Stimulated activated CD4-positive, alpha-beta T cell treated with anti-CD3 and anti-CD28 coated beads, Interleukin-15, amount 100 ng/mL, for 24 hours (primary cell): ENCODE measurements at places on chromosomes 12 and 14.

DNA sequence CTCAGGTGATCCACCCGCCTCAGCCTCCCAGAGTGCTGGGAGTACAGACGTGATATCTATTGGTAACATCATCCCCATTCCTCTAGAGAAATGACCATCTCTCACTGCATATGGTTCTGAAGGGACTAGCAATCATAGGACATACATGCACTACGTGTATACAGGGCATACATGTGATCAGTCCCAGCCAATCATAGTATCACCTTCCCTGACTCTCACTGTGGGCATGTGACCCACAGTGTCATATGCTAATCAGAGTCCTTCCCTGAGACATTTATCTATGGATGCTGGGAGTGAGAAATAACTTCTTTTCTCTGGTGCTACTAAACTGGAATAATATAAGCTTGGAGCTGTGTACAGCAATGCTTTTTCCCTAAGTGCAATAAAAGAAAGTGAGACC, 12.1 kb upstream of the FBXW8 start:
- no peak for DNase-seq

DNA sequence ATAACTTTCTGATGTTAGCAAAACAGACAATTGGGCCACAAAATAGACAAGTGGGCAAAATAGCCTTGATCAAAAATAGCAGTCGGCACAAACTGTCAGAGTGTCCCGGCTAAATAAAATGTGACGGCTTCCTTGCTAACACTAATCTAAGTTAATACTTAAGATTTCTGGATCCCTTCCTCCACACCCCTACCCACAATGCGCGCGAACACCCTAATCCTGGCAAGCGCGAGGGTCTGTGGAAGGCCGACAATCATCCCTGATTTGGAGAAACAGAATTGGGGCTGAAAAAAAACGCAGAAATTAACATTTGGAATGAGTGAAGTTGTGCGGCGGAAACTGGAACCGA, 489 bp downstream of the CEP290 start:
- no peak for DNase-seq

GRCh38 chr12:51705450-51705849, 114.4 kb downstream of the SCN8A start:
- no peak for DNase-seq

DNA sequence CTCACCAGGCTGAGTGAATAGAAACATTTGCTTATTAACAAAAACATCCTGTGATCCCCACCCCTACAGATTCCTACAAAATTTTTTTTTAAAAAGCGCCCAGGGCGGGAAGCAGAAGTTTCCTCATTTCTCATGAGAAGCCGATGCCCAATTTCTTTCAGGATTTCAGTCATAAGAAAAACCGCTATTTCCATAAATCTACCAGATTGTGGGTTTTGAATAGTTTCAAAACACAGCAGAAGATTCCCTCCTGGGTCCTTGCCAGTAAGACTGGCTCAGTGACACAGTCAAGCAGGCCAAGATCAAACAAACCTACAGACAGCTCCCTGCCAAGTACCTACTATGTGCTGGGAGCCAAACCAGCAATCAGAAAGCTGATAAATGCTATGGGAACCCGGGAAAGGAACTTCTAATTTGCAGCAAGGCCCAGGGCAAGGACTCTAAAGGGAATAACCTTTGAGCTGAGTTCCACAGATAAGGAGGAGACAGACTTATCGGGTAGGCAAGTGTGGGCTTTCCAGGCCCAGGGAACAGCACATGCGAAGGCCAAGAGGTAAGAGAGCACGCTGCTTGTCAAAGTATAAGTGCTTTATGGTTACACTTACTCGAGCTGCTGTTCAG, 68.7 kb downstream of the CCDC88C start:
- DNase-seq: peak; percentile 34

DNA sequence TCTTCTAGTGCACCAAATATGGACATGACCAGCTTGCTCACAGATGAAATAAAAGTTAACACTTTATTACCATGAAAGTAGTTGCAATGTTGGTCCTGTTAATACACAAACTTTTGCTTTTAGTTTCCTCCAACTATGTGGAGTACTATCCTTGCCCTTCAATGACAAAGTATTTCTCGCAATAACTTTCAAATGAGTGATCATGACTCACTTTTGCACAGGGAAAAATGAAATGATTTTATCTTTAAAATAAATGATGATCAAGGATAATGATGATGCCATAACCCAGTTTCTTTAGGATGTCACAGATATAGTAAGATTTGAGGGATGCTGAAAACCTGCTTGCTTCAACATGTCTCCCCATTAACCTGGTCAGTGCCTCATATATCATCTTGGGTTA, 254.0 kb upstream of the KITLG start:
- DNase-seq: no peak

GRCh38 chr12:77064896-77065360, 441 bp downstream of the E2F7 start:
- DNase-seq: peak; percentile 45

GRCh38 chr12:92035477-92035876, 110.2 kb downstream of the BTG1 start:
- DNase-seq: no peak

DNA sequence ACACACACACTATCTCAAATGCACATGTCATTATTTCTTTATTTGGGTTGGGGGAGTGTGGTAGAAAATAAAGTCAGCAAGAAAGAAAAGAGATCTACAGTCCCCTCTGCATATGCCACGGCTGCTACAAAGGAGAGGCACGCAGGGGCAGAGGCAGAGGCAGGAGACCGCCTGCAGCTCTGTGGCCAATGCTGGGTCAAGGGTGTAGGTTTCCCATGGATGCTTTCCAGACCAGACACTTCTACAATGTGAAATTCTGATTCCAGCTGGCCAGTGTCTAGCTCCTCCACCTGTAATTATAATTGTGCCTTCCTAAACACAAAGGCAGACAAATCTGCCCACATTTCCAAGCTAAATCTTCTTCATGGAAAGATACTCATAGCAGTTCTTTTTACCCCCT, 19.2 kb downstream of the VPS37B start:
- DNase-seq: no peak

- DNase-seq: no peak
These were observed 175.5 kb downstream of the PTPRO start for GRCh38 chr12:15497671-15498292.

DNA sequence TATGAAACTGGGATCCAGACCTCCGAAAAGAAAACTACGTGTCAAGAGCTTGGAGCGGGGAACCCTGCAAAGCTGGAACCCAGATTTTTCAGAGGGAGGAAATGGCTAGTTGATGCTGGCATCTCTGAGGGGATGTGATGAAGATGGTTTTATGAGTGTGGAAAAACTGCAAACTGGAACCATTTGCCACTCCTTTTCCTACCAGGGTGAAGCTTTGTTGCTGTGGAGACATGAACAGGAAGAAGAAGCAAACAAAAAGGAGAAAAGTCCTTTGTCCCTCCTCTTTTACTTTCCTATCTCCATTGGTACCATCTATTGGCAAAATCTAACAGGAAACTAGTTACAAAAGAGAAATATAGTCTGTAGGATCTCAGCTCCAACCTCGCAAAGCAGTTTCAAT, 39.2 kb downstream of the CDK17 start:
- DNase-seq: no peak

DNA sequence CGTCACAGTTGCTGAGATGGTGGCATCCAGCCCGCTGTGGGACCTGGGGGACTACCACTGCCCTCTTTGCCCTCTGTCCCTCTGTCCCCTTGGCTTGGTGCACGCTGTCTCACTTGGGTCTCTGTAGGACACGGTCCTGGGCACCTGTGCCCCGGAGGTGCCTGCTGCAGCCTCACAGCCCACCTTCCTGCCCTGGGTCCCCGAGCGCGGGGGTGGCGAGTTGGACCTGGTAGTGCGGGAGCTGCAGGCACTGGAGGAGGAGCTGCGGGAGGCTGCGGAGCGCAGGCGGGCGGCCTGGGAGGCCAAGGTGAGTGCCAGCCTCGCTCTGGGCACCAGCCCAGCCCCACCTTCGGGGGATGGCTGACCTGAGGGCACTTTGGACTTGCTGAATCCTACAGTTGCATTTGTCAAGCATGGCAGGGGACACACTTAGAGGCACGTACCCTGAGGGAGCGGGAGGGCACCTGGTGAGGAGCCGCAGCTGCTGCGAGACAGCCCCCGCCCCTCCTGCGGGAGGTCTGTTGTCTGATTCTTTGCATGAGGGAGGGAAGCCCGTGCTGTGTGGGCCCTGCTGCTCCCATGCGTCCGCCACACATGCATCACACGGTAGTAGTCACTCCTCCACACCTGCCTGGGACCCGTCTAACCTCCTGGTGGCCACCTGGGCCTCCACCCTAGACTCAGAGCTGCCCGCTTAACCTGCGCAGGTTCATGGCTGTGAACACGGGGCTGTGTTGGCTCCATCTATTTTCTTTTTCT, 6.8 kb downstream of the TEDC1 start:
- DNase-seq: peak; percentile 2

DNA sequence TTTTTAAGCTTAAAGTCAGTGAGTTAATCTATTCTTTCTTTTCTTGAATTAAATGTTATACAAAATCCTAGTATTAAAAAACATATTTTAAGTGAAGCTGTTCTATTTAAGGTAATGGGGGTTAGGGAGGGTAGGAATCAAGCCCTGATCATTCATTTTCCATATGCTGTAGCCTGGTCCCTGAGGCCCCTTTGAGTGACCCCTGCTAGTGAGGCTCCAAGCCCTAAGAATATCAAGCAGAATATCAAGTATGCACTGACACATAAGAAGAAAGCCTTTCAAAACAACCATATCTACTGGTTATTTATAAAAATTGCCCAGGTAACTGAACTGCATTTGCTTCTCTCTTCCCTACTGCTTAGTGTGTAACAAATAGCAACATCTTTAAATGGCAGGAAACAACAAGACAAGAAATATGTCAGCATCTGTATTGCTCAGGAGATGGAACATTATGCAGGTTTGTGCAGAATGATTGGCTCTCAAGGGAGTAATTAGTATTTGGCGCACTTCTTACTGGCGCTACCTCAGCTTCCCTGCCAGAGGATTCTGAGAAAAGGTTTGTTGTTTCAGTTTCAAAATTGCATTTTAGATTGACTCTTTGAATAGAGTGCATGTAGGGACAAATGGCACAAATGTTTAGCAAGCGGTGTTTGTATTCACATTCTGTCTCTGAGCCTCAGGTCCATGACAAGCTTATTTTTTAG, 223.0 kb downstream of the DUSP6 start:
- DNase-seq: no peak

DNA sequence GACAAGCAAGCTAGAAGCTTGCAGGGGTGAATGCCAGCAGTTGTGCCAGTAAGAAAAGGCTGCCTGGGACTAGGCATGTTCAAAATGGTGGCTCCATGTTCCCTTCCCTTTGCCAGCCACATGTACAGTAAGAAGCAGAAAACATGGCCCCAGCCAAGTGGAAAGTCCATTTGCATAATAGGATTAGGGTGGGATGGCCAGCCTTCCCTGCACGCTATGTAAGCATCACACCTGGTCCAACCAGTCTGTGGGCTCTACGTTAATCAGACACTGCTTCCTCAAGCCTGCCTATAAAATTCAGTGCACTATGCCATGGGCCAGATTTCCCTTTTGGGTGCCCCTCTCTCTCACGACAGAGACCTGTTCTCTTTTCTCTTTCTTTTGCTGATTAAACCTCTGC, 288.4 kb downstream of the GXYLT1 start:
- DNase-seq: no peak

DNA sequence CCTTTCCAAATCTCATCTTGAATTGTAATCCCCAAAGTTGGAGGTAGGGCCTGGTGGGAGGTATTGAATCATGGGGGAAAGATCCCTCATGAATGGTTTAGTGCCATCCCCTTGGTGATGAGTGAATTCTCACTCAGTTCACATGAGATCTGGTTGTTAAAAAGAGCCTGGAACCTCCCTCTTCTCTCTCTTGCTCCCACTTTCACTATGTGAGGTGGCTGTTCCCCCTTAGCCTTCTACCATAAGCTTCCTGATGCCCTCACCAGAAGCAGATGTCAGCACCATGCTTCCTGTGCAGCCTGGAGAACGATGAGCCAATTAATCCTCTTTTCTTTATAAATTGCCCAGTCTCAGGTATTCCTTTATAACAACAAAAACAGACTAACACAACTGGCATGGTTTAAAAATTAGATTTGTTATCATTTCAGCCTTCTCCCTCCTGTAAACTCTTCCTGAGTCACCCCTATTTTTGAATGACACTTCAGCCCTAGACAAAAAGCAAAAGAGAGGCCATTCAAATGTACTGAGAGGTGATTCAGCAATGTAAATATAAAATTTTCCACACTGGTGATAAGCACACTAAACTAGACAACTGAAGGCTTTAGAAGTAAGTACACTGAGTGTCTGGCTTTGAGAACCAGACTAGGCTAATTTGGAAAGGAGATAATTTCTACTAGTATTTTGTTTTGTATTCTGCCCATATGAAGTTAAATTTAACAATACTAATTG, 212.1 kb upstream of the ABCD2 start:
- no peak for DNase-seq

GRCh38 chr12:13390381-13390861, 193.9 kb downstream of the EMP1 start:
- no peak for DNase-seq

DNA sequence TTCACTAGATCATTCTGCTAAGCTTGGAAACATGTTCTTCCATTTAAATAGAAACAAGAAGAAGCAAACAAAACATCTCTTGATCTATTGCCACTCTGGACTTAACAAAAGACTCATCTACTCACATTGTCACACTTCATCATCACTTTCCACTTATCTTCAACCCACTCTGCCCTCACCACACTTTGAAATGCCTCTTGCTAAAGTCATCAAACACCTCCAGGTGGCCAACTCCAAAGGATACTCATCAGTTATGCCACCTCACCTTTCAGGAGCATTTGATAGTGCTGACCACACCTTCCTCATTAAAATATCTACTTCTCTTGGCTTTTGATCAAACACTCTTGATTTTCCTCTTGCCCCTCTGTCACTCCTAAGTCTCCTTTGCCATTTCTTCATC, 7.2 kb downstream of the EFCAB11 start:
- no peak for DNase-seq

DNA sequence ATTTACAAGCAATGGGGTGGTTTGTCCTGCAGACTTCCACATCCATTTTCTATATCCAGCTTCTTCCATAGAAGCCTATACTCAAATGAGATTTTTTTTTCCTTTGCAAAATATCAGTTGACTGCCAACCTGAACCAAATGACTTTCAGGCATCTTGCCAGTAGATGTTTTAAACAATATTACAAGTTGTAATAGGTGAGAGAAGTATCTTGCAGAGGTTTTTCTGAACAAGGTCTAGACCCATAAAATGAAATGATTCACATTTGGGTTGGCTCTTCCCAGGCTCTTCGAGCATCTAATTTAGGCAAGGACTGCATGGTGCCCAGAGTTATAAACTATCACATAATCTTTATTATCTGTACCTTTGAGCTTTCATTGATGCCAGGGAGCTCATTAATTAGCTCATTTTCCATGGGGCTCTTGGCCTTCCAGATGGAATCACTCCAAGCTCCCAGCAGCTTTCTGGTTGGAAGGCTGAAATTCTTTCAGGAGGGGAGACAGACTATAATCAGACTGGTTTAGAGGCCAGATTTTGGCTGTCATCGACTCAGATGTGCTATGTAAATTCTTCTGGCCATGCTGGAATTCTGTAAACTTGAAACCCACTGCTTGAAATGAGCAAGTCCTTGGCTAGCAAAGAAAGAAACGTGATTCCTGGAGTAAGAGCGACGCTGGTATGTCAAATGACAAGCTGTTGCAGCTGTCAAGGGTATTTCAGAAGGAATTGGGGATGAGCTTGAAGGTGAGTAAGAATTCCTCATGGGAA, 32.2 kb upstream of the DICER1 start:
- no peak for DNase-seq
